ENCODE measurements at places on chromosomes 4 and X.
A peak's percentile ranks its signal among the peaks of the same experiment; 100 is the strongest.

DNA sequence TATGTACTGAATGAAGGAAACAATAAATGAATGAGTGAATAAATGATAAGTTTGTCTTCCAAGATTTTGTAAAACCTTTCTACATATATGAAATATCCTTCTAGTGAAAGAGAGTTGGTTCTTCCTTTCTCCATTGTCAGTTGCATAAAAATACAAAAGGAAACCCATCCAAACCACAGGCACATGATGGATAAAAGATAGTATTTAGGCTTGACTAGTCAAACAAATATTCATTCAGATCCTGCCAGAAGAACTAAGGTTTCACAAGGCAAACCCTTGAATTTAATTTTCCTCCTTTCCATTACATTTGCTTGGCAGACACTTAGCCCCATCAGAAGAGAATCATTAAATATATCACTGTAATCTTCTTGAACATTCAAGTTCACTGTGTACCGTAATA lies 208.4 kb downstream of the COL25A1 start:
- DNase-seq: no peak

- DNase-seq: no peak
These were observed 260.8 kb downstream of the QDPR start for GRCh38 chr4:17251101-17251500.

- DNase-seq: peak; percentile 46
These were observed 7.9 kb upstream of the CFP start for GRCh38 chrX:47637546-47638195.

DNA sequence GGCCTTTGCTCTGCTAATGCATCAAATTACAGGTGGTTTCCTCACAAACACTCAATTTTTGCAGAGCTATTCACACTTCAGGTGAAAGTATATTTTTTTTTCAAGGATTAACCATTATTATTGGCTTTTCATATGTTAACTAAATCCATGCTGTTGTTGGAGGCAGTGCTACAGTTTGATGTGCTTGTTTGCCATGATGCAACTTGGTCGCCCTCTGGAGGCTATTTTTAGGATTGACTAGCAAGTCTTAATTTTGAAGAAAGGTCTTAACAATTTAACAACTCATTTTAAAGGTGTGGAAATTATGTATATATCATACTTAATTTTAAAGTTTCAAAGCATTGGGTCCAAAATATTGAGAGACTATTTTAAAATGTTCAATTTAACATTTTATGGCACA lies 168.8 kb upstream of the FAM47A start:
- no peak for DNase-seq

DNA sequence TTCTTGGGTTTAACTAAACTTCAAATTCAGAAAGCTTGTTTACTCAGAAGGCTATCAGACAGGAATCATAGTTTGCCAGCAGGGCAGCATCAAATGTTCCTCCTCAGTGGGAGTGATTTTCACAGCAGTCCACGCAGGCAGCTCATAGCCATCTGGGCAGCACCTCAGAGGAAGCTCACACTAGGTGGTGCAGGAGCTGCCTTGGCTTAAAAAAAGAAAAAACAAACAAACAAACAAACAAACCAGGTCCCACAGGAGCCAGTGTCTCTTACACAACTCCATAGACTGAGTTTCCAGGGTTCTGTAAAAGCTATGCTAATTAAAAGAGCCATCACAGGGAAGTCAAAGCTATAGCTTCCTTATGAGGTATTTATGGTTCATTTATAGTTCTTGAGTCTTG lies 10.5 kb upstream of the KLHL5 start:
- DNase-seq: no peak

DNA sequence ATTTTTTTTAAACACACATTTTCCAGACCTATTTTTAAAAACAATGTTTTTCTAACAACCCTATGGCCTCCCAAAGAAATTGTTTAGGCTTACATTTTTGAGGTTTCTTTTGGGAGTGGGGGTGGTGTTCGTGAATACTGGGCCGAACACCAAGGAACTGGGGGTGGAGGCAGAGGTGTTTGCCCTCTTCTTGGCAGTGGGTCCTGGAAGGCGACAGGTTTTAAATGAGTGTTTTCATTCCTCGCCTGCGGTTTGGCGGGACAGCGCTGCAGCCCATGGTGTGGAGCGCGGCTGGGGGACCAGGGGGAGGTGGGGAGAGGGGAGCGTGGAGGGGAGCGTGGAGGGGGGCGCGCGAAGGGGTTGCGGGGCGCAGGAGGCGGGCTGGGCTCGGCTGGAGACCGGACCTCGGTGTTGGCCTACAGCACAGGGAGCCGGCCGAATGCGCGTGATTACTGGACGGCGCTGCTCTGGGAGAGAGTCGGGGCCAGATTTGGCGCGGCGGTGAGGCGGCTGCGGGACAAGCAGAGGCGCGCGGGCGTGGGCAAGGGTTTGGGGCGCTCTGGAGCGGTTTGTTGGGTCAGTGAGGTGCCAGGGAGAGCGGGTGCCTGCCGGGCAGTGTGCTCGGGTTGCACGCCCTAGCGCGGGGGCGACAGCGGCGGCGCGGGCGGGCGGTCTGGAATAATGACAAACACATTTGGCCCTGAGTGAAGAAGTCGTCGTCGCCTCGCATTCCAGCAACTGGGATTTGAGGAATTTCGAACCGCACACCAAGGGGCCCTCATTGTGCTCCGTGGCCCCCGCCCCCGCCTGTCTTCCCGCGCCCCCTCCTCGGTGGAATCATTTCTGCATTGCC lies 764 bp downstream of the PDGFRA start:
- peak; percentile 3 for DNase-seq

GRCh38 chr4:159946983-159947615 lies 844.2 kb downstream of the RAPGEF2 start:
- DNase-seq: no peak

DNA sequence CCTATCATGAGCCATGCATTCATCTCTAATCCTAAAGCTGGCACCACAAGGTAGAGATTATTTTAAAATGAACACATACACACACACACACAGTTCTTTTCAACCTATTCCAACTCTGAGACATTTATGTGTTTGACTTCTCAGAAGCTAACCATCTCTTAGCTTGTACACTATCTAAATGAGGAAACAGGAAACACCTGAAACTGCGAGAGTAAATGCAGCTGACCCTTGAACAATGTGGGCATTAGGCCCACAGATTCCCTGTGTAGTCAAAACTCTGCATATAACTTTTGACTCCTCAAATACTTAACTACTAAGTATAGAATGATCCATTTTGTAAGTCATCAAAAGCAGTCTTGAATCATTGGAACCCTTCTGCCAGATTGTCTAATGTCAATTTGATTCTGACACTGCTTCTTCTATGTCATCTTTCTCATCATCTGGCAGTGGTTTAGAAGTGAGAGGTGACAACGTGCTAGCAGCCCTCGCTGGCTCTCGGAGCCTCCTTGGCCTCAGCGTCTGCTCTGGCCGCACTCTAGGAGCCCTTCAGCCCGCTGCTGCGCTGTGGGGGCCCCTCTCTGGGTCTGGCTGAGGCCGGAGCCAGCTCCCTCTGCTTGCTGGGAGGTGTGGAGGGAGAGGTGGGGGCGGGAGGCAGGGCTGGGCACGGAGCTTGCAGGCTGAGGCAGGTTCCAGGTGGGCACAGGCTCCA lies 21.4 kb upstream of the IL15 start:
- DNase-seq: no peak

DNA sequence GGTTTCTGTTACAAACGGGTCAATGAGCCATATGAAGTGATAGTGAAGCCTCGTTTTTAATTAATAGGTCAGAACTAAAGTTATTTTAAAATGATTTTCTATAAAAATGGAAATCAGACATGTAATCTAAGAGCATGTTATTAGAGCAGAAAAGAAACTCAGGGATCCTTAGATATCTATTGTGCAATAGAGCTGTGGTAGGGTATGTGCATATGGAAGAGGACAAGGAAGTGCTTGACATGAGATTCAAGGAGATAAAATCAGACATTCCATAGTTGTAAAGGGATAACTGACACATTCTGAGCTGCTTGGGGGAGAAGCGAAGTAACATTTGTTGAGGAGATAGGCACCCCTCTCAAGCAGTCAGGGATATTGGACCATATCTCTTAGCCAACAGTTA lies 143.0 kb downstream of the AFF2 start:
- no peak for DNase-seq

DNA sequence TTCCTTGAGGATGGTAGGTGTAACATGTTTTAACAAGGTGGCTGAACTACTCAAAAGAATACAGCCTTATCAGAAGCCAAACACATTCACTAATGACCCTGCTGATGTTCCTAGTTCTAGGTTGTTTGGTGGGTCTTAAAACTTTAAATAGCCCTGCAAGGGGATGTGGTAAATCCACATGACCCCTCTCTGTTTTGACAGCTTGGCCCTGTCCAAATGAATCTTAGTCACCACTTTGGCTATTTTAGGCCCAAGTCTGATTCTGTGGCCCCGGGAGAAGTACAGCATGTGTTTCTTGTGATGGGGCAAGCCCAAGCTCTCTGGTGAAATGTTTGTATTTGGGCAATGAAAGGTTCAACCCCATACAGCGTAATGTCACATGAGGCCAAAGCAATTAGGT lies 54.5 kb upstream of the GPR34 start:
- DNase-seq: no peak

- no peak for DNase-seq
These were observed 1.6 kb downstream of the RCHY1 start for GRCh38 chr4:75512386-75513211.

DNA sequence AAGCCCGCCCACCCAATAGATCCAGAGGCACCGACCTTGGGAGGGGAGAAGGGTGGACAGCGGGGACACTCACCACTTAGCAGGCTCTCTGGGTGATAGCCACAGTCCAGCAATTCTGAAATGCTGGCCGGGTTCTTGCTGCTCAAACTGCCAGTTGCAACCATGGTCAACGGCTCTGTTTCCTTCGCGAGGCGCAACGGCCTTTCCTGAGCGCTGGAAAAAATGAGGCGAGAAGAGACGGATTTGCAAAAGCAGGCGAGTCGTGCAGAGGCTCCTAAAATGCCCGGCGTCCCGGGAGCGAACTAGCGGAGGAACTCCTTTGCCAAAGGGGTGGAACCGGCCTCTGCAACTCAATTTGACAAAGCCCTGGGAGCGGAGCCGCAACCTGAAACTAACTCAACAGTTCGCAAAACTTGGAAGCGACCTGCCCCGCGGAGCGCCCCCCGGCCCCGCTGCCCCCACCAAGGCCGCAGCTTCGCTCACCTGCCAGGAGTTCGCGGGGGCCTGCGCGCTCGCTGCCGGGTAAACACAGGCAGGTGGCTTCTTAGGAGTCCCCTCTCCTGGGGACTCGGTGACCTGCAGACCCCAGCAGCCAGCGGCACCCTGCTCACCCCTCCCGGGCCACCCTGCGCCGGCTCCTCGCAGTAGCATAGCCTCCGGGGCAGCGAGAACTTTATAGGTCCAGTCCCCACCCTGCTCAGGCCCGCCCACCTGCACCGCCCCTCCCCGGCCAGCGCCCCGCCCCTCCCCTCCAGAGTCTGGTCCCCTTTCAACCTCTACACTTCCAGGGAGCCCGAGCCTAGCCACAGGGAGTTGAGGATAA lies at the start of gene DDIT4L:
Gene DDIT4L, minus strand, starts transcription at position 649 of the 823 bp plus-strand sequence. Its CDS starts 485 bp downstream, at position 164.
- DNase-seq: no peak

DNA sequence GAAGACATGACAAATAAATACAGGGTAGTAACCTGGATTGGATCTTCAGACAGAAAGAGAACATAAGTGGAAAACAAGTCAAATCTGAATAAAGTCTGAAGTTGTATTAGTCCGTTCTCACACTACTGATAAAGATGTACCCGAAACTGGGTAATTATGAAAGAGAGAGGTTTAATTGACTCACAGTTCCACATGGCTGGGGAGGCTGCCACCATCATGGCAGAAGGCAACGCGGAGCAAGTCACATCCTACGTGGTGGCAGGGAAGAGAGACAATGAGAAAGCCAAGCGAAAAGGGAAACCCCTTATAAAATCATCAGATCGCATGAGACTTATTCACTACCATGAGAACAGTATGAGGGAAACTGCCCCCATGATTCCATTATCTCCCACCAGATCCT lies 82.8 kb downstream of the USP46 start:
- DNase-seq: no peak

Measured in stimulated activated CD4-positive, alpha-beta T cell treated with anti-CD3 and anti-CD28 coated beads, Interleukin-4, amount 100 ng/mL, for 1 hour (primary cell).